ENCODE measurements at places on chromosomes 2 and 18. TPM values are rescaled to one million over a fixed set of nuclear protein-coding genes. Genes with fewer than 3 reads are reported as not detected.

SIX2 gene
- total RNA-seq = 5.2 TPM

PDCD1 gene
- 1.3 TPM for total RNA-seq

PLEK gene
- total RNA-seq = 3.0 TPM

MC4R gene
- not detected for total RNA-seq

PRSS56 gene
- total RNA-seq = not detected

RGPD3 gene
- not detected for total RNA-seq

OSBPL6 gene
- 2.0 TPM for total RNA-seq

CHRNG gene
- not detected for total RNA-seq

ALKAL2 gene
- total RNA-seq = 104 TPM

PLCL1 gene
- 2.0 TPM for total RNA-seq

DNA sequence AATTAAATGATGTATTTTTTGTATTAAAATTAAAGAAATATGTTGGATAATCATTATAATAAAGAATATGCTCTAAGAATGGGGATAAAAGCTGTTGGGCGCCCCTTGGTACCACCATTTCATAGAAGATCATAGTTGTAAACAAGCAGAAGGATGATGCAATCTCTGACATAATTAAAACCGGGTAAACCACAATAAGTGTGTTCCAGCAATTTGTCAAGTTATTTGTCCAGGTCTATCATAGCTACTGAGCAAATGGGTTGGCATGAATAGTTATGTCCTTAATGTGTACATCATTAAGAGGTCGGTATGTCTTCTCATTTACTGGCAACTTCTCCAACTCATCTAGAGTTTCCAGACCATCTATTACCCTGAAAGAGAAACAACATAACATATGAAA lies 6.7 kb upstream of the CLK1 start:
- peaks cover 16% of the 10 kb centered on the region for H3K4me1 ChIP-seq
- no peaks in the 10 kb centered on the region for H3K36me3 ChIP-seq
- no peak overlapping the region for H3K4me3 ChIP-seq
- DNase-seq = no peak

DNA sequence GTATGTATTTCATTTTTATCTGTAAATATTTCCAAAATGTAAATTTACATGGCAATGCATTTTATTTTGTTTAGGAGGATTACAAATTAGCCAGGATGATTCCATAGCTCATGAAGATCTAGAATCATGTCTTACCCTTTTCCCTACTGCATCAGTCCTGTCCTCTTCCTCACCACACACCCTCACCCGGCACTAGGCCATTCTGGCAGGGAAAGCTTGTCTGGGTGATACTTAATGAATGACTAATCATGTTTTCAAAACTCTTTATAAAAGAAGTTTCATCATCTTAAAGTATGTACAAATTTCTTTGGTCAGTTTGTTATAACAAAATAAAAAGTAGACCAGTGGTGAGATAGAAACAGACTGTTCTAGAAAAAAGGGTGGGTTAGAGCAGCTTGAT lies 283.3 kb upstream of the VWC2L start:
- no peaks in the 10 kb centered on the region for H3K36me3 ChIP-seq
- H3K4me3 ChIP-seq = no peak overlapping the region
- peaks cover 10% of the 10 kb centered on the region for H3K4me1 ChIP-seq
- DNase-seq = no peak

- no peak overlapping the region for H3K4me3 ChIP-seq
- H3K27me3 ChIP-seq = no peaks in the 10 kb centered on the region
- no peak for DNase-seq
- peaks cover 8% of the 10 kb centered on the region for H3K4me1 ChIP-seq
- H3K27ac ChIP-seq = no peak overlapping the region
These were observed 5.8 kb upstream of the WNT6 start for GRCh38 chr2:218853766-218854165.

GRCh38 chr18:61352059-61352458 lies 18.8 kb downstream of the CDH20 start:
- no peaks in the 10 kb centered on the region for H3K27me3 ChIP-seq
- H3K27ac ChIP-seq = no peak overlapping the region
- no peak for DNase-seq
- H3K36me3 ChIP-seq = no peaks in the 10 kb centered on the region

- H3K27ac ChIP-seq = peak overlapping the region; percentile 13
- H3K4me3 ChIP-seq = no peak overlapping the region
- no peak for DNase-seq
These were observed 45.9 kb downstream of the RPIA start for GRCh38 chr2:88737385-88737784.

- no peaks in the 10 kb centered on the region for H3K36me3 ChIP-seq
- H3K4me3 ChIP-seq = no peak overlapping the region
- peaks cover 4% of the 10 kb centered on the region for H3K4me1 ChIP-seq
- no peak for DNase-seq
These were observed 26.2 kb downstream of the CYP27C1 start for GRCh38 chr2:127193967-127194280.

DNA sequence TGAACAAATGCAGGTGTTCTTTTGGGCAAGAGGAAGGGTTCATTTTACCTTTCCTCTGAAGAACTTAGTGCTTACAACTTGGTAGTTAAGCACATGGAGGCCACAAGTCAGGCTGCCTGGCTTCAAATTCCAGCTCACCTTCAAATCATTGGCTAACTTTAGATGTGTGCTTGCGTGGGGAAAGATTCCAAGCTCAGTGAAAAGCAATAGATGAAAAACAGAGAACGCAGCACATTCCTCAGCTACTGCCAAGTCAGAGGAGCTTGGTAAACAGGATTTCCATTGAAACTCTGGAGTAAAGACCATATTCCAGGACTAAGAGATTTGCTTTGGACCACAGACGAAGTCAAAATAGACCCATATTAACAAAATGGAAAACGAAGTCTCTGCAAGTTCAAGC lies 96.3 kb upstream of the ASB18 start:
- no peaks in the 10 kb centered on the region for H3K27me3 ChIP-seq
- no peaks in the 10 kb centered on the region for H3K4me1 ChIP-seq
- DNase-seq = no peak
- no peak overlapping the region for H3K27ac ChIP-seq

- H3K36me3 ChIP-seq = no peaks in the 10 kb centered on the region
- no peak overlapping the region for H3K4me3 ChIP-seq
- no peaks in the 10 kb centered on the region for H3K27me3 ChIP-seq
- DNase-seq = no peak
- H3K27ac ChIP-seq = no peak overlapping the region
These were observed 68.3 kb downstream of the ICOS start for GRCh38 chr2:204004912-204005311.

GRCh38 chr2:217912098-217913024 lies 90.4 kb downstream of the TNS1 start:
- peak overlapping the region; percentile 89 for H3K27ac ChIP-seq
- no peak overlapping the region for H3K4me3 ChIP-seq
- peaks cover 82% of the 10 kb centered on the region for H3K4me1 ChIP-seq

DNA sequence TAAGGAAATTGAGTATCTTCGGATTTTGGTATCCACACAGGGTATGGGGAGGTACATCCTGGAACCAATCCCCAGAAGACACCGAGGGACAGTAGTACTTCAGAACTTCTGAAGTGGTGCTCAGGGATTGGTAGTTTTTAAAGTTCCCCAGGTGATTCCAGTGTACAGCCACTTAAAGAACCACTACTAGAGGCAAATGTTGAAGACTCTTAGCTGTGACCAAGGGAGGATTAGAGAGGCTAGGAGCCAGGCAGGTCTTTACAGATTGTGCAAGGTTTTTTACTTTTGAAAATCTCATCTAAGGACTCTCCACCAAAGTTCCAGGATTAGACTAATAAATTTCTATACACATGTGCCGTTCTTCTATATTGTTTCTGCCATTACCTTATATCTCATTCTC lies 52.9 kb upstream of the GLS start:
- no peak for DNase-seq
- no peaks in the 10 kb centered on the region for H3K36me3 ChIP-seq
- no peak overlapping the region for H3K27ac ChIP-seq
- H3K4me1 ChIP-seq = no peaks in the 10 kb centered on the region
- no peak overlapping the region for H3K4me3 ChIP-seq
- no peaks in the 10 kb centered on the region for H3K27me3 ChIP-seq

DNA sequence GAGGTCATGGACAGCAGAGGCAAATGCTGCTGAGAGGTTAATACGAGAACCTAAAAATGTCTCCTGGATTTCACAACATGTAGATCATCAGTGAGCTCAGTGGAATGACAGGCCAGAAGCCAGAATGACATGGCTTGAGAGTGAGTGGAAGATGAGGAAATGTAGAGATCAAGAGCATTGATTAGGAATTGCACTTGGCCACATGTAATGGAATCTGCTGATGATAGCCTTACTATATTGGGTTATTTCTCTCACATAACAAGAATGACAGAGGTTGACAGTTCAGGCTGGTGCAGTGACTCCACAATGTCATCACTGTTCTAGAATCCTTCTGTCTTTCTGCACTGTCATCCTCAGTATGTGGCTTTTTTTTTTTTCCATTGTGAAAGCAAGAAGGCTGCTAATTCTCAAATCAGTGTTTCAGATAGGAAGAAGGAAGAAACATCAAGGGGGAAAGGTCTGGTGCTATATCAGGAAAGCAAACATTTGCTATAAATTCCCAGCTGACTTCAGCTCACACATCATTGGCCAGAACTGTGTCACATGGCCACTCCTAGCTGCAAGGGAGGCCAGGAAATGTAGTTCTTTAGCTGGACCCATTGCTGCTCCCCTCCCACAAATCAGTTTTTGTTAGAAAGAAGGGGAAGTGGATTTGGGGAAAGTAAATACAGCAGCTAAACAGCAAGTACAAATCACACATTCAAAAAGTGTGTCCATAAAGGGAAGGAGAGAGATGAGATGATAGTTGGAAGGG lies 127.2 kb downstream of the FAM161A start:
- no peaks in the 10 kb centered on the region for H3K4me1 ChIP-seq
- H3K27me3 ChIP-seq = no peaks in the 10 kb centered on the region
- DNase-seq = no peak
- no peak overlapping the region for H3K27ac ChIP-seq
- H3K36me3 ChIP-seq = no peaks in the 10 kb centered on the region

DNA sequence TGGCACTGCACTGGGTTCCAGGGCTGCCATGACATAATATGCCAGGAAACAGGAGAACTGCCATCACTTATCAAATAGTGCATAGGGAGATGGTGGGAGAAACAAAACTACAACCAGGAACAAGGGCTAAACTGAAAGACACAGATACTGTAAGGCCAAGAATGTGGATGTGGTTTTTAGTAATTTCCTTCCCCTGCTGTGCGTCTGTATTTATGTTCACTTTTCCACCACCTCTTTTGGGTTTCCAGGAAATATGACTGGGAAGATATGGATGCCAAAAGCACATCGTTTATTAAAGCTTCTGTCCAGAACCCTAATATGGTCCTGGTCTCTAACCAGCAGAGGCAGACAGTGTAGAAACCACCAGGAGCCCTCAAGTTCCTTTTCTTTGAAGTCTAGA lies 759.7 kb upstream of the FANCL start:
- no peaks in the 10 kb centered on the region for H3K27me3 ChIP-seq
- H3K36me3 ChIP-seq = no peaks in the 10 kb centered on the region
- H3K27ac ChIP-seq = no peak overlapping the region
- no peak for DNase-seq
- no peak overlapping the region for H3K4me3 ChIP-seq

DNA sequence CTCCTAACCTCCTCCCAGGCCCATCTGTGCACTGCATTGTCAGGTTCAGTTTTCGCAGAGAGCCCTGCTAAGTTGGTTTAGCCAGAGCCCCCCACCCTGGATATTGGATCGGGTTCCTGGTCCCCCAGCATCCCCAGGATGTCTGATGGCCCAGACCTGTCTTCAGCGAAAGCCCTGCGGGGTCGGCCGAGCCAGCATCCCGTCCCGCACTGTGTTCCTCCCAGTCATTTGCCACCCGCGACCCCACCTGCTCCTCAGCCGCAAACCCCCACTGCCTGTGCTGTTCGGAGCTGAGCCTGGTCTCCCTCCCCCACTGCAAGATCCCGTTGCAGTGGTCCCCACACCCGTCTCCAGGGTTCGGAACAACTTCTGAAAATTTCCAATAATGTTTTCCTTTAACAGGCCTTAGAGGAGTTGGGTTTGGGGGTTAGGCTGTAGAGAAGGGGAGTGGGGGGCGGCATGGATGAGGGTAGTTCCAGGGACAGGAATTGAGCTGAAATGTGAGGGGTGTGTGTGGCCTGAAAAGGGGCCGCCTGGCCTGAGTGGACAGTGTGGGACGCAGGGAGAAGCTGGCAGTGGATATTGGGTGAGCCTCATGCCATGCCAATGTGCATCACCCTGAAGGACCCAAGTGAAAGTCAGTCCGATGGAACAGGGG lies 1.6 kb upstream of the COPS9 start:
- H3K27ac ChIP-seq = no peak overlapping the region
- H3K4me1 ChIP-seq = peaks cover 20% of the 10 kb centered on the region

GRCh38 chr18:42196651-42197050 lies 241.6 kb downstream of the PIK3C3 start:
- H3K4me3 ChIP-seq = no peak overlapping the region
- no peak for DNase-seq
- no peaks in the 10 kb centered on the region for H3K4me1 ChIP-seq
- no peaks in the 10 kb centered on the region for H3K27me3 ChIP-seq
- no peaks in the 10 kb centered on the region for H3K36me3 ChIP-seq
- H3K27ac ChIP-seq = no peak overlapping the region

GRCh38 chr2:232211743-232212686 lies 166.5 kb upstream of the ALPP start:
- no peak overlapping the region for H3K27ac ChIP-seq
- H3K36me3 ChIP-seq = peaks cover 3% of the 10 kb centered on the region
- no peaks in the 10 kb centered on the region for H3K4me1 ChIP-seq
- no peak for DNase-seq
- no peak overlapping the region for H3K4me3 ChIP-seq

DNA sequence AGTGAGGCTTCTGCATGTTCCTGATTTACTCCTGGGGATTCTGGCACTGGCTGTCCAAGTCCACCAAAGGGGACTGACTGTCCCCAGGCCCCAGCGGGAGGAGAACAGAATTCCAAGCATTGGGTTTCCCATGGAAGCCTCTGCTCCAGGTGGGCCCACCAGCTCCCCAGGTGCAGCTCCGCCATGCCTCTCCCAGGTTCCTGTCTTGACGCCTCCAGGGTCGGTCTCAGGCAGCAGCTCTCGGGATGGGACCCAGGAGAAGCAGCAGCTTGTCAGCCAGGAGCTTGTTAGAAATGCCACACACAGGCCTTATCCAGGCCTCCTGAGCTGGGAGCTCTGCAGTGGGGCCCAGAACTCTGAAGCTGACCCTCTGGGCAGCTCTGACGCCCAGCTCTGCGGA lies 47.9 kb downstream of the DCDC2C start:
- peaks cover 1% of the 10 kb centered on the region for H3K4me1 ChIP-seq
- no peaks in the 10 kb centered on the region for H3K36me3 ChIP-seq
- H3K4me3 ChIP-seq = no peak overlapping the region

- no peaks in the 10 kb centered on the region for H3K36me3 ChIP-seq
- H3K4me1 ChIP-seq = peaks cover 5% of the 10 kb centered on the region
- H3K4me3 ChIP-seq = no peak overlapping the region
- DNase-seq = no peak
These were observed 26.6 kb downstream of the CFAP210 start for GRCh38 chr2:169667583-169667982.

GRCh38 chr18:3015851-3016250 lies 2.9 kb upstream of the LPIN2 start:
- no peaks in the 10 kb centered on the region for H3K27me3 ChIP-seq
- H3K27ac ChIP-seq = no peak overlapping the region
- H3K4me1 ChIP-seq = peaks cover 20% of the 10 kb centered on the region
- H3K4me3 ChIP-seq = no peak overlapping the region
- no peaks in the 10 kb centered on the region for H3K36me3 ChIP-seq
- DNase-seq = no peak

GRCh38 chr2:8855010-8855409 lies 17.6 kb upstream of the KIDINS220 start:
- no peak for DNase-seq
- H3K4me3 ChIP-seq = no peak overlapping the region
- H3K27me3 ChIP-seq = no peaks in the 10 kb centered on the region
- H3K36me3 ChIP-seq = no peaks in the 10 kb centered on the region

Measured in body of pancreas (tissue), 4 donors.